ENCODE measurements at places on chromosomes 1 and 21.

GRCh38 chr1:226268421-226269124 is 40.4 kb downstream of the LIN9 start:
- DNase-seq = no peak

DNA sequence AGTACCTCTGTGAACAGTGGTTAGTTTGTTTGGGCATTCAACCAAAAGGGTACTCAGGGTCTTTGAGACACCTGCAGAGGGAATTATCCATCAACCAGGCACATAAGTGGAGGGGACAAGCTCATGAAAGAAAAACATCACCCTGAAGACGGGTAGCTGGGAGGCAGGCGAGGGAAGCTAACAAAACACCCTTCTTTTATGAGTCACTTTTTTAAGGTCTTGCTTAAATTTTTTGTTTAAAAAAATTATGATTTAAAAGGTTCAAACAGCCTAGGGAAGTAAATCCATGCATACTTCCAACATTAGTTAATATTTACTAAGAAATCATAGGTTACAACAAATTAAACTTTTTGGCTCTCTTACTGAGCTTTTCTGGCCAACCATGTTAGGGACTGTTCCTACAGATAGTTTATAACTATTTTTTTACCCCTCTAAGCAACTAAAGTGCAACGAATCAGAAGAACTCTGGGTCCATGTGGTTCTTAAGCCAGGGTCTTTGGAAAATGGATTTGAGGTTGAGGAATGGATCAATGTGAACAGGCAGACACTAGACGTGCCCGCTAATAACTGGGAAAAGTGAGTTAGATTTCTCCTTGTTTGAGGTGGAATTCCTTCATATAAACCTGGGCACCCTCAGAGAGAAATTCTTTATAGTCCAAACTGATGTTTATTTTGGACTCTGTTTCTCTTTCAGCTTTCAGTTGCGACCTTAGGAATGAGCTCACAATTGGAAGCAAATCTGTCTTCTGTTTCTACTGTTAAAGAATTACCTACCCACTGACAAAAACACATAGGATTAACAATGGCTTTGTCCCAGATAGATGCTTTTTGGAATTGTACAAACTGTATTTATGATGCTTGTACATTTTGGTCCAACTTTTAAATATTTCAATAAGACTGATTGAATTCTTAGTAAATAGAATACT is 123.0 kb downstream of the LYPLAL1 start:
- DNase-seq = no peak

GRCh38 chr1:221723018-221723847 is 18.7 kb downstream of the DUSP10 start:
- DNase-seq = no peak

GRCh38 chr1:170049176-170049800 is 25.2 kb downstream of the KIFAP3 start:
- no peak for DNase-seq

GRCh38 chr1:23756676-23757075 is 13.4 kb downstream of the ELOA start:
- DNase-seq = no peak

DNA sequence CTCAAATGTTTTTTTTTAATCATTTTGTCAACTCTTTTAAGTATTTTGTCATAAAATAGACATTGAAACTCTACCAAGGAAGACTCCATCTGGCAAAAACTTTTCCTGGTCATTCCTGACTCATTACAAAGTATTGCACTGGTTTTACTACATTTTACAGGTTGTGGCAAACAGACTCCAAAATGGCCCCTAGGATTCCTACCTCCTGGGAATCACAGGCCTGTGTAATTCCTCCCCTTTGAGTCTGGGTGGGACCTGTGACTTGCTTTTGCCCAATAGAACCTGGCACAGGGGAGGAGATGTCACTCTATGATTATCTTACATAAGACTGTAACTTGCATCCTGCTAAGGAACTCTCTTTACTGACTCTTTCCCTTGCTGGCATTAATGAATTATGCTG is 123.6 kb upstream of the KCNJ6 start:
- no peak for DNase-seq

GRCh38 chr1:17002524-17002902 is 9.2 kb downstream of the ATP13A2 start:
- DNase-seq = no peak

- peak; percentile 72 for DNase-seq
Measured at GRCh38 chr1:167499664-167500101, 18.6 kb downstream of the CD247 start.

GRCh38 chr1:70290218-70290617 is 64.3 kb downstream of the ANKRD13C start:
- no peak for DNase-seq

- no peak for DNase-seq
Measured at GRCh38 chr1:159598196-159598595, 10.6 kb downstream of the APCS start.

GRCh38 chr1:25698252-25698651 is 81.7 kb downstream of the MAN1C1 start:
- no peak for DNase-seq

DNA sequence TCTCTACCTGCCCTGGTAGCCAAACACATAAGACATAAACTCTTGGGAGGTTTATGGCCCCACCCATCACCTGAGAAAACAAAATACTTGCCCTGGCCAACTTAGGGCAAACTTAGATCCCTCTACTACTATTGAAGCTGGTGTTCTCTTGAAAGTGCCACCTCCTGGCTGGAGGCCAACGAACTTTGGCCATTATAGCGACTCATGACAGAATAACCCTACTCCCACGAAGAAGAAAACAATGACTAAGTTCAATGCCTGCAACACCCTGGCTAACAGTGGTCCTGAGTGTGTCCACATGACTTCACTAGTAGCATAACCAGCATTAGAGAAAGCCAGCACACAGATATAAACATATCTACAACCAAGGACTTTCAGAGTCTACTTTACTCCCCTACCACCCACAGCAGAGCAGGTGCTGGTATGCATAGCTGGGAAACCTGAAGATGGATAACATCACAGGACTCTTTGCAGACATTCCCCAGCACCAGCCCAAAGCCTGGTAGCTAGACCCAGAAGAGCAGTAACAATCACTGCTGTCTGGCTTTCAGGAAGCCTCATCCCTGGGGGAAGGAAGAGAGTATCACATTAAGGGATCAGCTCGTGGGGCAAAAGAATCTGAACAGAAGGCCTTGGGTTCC is 81.0 kb downstream of the SLC30A10 start:
- no peak for DNase-seq

DNA sequence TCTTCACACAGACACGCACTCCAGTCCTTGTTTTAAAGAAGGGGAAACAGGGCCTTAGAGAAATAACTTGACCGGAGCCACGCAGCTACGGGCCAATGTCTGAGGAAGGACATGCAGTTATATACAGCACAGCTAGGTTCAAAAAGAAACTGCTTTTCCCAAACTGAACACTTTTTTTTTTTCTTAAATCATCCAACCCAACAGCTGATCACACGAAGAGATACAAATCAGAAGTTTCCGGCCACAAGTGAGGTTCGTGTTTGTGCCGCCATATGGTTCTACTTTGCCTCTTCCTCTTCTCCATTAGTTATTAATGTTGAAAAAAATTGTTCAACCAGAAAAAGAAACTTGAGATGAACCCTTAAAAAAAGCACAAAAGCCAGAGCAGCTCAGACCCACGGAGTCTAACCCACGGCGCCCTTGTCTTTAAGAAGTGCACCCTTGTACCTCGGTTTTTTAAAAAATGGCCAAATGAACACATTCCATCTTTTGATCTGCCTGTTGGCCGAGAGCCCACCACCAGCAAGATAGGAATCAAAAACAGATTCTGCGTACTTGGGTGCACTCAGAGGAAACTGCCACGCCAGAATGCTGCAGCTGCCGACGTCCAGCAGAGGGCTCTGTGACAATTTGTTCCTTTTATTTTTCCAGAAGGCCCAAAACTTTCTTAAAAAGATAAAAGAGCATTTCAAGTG is 78.9 kb downstream of the SLC66A1 start:
- DNase-seq = peak; percentile 81

- peak; percentile 27 for DNase-seq
Measured at GRCh38 chr21:17585875-17586450, 26.7 kb downstream of the BTG3 start.

DNA sequence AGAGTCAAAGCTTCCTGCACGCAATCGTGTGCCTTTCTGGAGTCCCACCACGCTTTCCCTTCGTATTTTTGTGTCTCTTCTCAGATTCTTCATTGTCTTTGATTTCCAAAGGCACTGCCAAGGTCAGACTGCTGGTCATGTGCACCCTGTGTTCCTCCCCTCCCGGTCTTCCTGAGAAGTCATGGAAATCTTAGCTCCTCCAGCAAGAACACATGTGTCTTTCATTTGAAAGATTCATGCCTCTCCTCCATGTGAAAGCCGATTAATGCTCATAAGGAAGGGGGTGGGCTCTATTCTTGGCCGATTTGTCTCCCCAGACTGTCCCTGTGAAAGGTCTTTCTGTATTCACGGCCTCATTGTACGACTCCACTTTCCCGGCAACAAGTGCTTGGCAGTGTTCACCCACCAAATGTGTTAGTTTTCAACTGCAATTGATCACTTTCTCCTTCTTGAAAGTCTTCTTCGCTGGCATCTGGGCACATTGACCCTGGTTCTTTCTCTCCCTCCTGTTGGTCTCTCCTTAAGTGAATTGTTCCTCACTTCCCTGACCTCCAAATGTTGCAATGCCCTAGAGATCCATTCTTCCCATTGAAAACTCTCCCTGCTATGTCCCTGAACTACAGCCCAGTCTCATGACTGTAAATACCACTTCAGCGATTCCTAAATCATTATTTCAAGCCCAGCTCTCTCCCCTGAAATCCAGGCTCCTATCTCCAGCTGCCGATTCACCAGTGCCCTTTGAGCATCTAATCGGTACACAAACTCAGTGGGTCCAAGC is 25.4 kb downstream of the MX2 start:
- no peak for DNase-seq

- DNase-seq = no peak
Measured at GRCh38 chr1:16989676-16990391, 9.4 kb upstream of the MFAP2 start.

DNA sequence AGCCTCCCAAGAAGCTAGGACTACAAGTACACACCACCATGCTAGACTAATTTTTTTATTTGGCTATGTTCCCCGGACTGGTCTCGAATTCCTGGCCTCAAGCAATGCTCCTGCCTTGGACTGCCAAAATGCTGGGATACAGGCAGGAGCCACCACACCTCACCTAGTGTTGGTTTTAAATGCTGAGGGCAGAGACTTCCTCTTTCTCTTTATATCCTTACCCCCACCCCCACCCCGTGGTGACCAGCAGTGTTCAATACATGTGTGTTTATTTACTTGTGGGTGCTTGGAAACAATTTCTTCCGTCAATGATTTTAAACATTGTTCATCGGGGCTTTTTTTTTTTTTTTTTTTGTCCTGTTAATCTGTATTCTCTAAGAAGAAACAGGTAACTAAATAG is 158.9 kb downstream of the ZBTB18 start:
- DNase-seq = no peak

DNA sequence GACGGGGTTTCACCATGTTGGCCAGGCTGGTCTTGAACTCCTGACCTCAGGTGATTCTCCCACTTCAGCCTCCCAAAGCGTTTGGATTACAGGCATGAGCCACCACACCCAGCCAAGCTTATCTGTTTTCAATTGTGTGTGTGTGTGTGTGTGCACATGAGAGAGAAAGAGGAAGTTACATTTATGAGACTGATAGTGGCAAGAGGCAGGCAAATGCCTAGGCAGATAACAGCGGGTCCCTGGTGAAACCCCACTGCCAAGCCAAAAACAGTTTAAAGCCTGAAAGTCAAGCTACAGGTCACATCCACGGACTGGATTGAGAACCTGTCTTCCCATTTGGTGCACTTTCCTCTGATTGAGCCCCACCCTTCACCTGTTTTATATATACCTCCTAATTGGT is 35.1 kb upstream of the IFNGR2 start:
- no peak for DNase-seq

All from GM13977 (cell line).